ENCODE measurements at places on chromosomes 13 and 19. TPM values are rescaled to one million over a fixed set of nuclear protein-coding genes. Genes with fewer than 3 reads are reported as not detected.

Gene PRTN3
- total RNA-seq: not detected

Gene DAND5
- not detected for total RNA-seq

GRCh38 chr13:70844391-70845108 is 736.3 kb upstream of the KLHL1 start:
- no peak for DNase-seq

DNA sequence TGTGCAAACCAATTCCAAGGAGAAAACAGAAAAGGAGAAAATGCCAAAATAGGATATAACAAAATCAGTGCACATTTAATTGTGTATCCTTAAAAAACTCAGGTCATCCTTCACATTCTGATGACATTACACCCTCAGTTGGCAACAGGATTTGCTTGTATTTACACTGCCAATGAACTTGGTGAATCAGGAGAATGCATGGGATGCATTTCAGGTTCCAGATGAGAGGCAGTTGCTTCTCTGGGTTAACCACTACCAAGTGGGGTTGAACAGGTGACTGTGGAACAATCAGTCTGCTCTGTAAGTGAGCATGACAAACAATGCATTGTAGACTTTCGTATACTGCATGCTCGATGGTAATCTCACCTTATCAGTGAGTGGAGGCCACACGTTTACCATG is 79.1 kb downstream of the STARD13 start:
- DNase-seq: peak; percentile 55

- no peak for DNase-seq
These were observed 2.4 kb downstream of the NCAN start for GRCh38 chr19:19214159-19214490.

DNA sequence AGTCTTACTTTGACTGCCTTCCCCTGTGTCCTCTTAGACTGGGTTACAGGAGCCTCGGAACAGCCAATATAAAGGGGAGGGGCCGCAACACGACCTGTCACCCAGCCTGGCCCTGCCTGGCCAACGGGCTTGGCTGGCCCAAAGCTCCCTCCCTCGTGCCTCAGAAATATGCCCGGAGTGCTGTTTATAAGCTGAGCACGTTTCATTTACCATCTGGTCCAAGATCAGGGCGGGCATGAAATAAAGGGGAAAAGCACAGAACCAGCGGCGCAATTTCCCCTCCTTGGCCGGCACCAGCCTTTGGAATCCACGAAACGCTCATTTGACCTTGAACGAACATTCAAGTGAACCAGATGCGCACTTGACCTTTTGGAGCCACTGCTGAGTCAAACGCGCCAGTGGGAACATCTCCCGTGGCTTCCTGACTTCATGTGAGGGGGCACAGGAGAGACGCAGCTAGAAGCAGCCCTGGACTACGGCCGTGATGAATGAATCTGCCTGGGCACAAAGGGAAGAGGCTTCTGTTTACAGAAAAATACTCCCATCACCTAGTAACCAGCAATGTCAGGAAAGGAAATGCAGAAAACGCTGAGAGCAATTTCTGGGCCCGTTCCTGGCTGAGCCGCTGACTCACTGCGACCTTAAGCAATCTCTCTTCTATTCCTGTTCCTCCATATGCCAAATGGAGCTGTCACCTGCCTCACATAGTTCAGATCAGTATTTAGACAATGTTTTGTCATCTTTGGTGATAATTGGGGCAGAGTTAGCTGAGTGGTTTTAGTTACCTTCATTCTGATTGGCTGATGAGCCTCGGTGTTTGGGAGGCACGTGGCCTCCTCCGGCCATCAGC is 53.3 kb downstream of the RFX2 start:
- peak; percentile 97 for DNase-seq

- no peak for DNase-seq
These were observed 1701.3 kb upstream of the PRR20A start for GRCh38 chr13:55439450-55439849.
